ENCODE measurements at places on chromosomes 6 and 20. TPM values are rescaled to one million over a fixed set of nuclear protein-coding genes. Genes with fewer than 3 reads are reported as not detected.

Gene ZNF391
- total RNA-seq = 2.9 TPM

Gene MTFR2
- not detected for total RNA-seq

GRCh38 chr20:49983123-49983847, 505 bp downstream of the SNAI1 start:
- peak; percentile 57 for DNase-seq

GRCh38 chr6:5217356-5217755, 43.4 kb downstream of the LYRM4 start:
- no peak for DNase-seq

GRCh38 chr6:2658788-2659187, 91.9 kb downstream of the MYLK4 start:
- DNase-seq = no peak

DNA sequence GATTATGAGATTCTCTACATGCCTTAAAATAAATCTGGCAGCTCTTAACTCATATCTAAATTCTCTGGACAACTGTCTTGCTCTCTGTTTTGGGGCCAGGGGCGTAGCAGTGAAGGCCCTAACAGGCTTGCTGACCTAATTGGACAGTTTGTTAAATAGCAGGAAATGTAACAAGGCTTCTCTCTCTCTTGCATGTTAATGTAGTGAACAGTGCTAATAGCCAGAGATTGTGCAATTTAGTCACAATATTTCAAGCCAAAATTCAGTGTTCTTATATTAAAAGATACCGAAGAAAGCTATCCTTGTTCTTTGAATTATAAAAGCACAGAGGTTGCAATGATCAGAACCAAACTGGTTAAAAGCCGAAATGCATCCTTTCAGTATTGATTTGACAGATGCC, 3.0 kb downstream of the PPP1R3D start:
- DNase-seq = no peak

Data from right cardiac atrium (tissue), 5 donors.